ENCODE measurements at places on chromosomes 16 and 17. TPM values are rescaled to one million over a fixed set of nuclear protein-coding genes. Genes with fewer than 3 reads are reported as not detected.

GRCh38 chr17:10073941-10074340, 124.5 kb downstream of the GAS7 start:
- no peaks in the 10 kb centered on the region for H3K4me1 ChIP-seq
- H3K27me3 ChIP-seq = no peaks in the 10 kb centered on the region
- peak; percentile 56 for DNase-seq
- H3K36me3 ChIP-seq = no peaks in the 10 kb centered on the region
- H3K4me3 ChIP-seq = no peak overlapping the region

- DNase-seq = no peak
- no peaks in the 10 kb centered on the region for H3K27me3 ChIP-seq
- no peaks in the 10 kb centered on the region for H3K36me3 ChIP-seq
- H3K4me3 ChIP-seq = no peak overlapping the region
- H3K4me1 ChIP-seq = no peaks in the 10 kb centered on the region
- H3K27ac ChIP-seq = no peak overlapping the region
Measured at GRCh38 chr17:54626146-54626703, 274.4 kb upstream of the TOM1L1 start.

The PRSS27 gene
- total RNA-seq = 1.3 TPM

- DNase-seq = peak; percentile 99
- H3K4me3 ChIP-seq = peak overlapping the region; percentile 43
- peaks cover 34% of the 10 kb centered on the region for H3K4me1 ChIP-seq
- peak overlapping the region; percentile 93 for H3K27ac ChIP-seq
Measured at GRCh38 chr17:42311240-42312034, 23.1 kb downstream of the STAT5A start.

GRCh38 chr17:49259663-49260010, 29.1 kb upstream of the PHOSPHO1 start:
- H3K36me3 ChIP-seq = no peaks in the 10 kb centered on the region
- H3K4me1 ChIP-seq = peaks cover 15% of the 10 kb centered on the region
- no peak for DNase-seq

The STH gene
- total RNA-seq = not detected

DNA sequence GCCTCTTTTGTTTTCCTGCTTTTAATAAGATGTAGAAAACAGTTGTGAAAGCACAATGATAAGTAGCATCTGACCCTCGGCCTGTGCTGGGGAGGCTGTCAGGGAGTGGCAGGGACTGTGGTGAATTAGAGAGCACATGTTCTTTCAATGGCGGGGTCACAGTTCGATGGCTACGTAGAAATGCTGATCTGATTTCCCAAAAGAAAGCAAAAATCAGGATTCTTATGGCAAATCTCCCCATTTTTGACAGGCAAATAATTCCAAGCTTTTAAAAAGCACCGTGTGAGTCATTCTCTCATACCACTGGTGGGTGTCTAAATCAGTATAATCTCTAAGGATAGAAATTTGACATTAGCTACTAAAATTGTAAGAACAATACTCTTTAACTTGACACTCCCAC, 4.2 kb upstream of the MAPK7 start:
- H3K4me1 ChIP-seq = peaks cover 13% of the 10 kb centered on the region
- peak; percentile 46 for DNase-seq
- no peaks in the 10 kb centered on the region for H3K27me3 ChIP-seq
- no peak overlapping the region for H3K27ac ChIP-seq

DNA sequence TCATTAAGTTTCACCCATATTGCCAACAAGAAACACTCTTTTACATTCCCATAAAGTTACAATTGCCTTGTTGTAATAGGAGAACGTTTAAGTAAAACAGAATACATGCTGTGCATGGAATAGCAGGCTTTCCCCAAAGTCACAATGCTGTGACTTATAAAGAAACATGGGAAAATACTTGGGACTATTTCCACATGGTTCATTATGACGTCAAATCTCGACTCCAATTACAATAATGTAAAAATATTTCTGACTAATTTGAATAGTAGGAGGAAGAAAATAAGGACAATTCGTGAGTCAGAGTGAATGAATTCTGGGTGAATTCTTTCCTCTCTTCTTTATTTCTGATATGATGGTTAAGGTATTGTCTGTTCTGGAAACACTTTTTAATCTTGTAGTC, 52.8 kb downstream of the CDH11 start:
- no peaks in the 10 kb centered on the region for H3K36me3 ChIP-seq
- peak overlapping the region; percentile 85 for H3K27ac ChIP-seq
- no peaks in the 10 kb centered on the region for H3K27me3 ChIP-seq
- DNase-seq = no peak
- peaks cover 53% of the 10 kb centered on the region for H3K4me1 ChIP-seq
